ENCODE measurements at places on chromosomes 5 and 9.

GRCh38 chr9:34163434-34163833 is 15.4 kb upstream of the UBAP1 start:
- DNase-seq: peak; percentile 54

DNA sequence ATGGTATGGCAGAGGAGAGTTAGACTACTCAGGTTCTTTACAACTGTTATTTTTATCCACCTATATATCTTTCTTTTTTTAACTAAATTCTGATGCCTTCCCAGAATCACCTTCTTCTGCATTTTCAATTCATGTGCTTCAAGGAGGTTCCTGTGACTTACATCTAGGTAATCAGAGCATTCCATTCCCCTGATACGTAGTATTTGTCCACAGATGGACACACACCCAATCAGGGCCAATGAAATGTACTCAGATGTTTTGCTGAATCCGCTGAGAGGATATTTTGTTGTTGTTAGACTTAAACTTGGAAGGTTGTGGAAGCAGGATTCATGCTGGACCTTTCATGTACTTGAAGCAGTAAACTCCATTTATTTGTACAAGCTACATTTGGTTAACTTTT is 159.4 kb upstream of the FER start:
- no peak for DNase-seq

DNA sequence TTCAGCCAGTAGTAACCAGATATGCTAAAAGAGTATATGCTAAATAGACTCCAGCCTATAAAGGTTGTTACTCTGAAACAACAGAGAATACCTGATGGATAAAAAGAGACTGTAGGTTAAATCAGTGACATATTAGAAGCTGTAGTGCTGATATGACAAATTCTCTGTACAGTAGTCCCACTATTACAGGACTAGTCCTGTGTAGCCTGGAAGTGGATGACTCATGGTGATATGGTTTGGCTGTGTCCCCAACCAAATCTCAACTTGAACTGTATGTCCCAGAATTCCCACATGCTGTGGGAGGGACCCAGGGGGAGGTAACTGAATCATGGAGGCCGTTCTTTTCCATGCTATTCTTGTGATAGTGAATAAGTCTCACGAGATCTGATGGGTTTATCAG is 276.2 kb upstream of the POU5F2 start:
- DNase-seq: no peak

- DNase-seq: no peak
Measured at GRCh38 chr9:130107955-130108354, 54.2 kb downstream of the GPR107 start.

DNA sequence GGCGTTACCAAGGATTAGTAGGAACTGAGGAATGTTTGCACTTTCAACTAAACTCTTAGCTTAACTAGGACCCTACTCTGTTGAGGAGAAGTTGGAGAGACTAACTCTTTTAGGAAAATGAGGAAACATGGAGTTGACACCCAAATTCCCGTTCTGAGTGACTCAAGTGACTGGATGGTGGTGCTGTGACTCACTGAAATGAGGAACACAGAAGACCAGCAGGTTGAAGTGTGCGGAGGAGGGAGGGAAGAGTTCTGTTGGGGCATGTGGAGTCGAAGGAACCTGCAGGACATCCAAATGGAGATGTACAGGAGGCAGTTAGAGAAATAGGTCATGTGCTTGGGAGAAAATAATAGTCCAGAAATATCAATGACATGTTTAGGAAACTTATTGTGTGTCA is 8.2 kb downstream of the HEXB start:
- peak; percentile 68 for DNase-seq

DNA sequence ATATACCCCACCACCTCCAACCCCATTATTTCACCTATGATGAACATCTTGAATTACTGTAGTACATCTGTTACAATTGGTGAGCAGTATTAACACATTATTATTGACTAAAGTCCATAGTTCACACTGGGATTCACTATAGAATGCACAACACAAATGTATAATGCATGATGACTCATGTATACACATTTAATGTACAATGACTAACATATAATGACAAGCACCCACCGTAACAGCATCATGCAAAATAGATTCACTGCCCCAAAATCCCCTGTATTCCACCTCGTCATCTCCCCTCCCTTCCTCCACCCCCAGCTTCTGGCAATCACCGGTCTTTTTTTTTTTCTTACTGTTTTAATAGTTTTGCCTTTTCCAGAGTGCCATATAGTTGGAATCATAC is 47.1 kb upstream of the NEK6 start:
- no peak for DNase-seq

- DNase-seq: no peak
Measured at GRCh38 chr5:167128581-167128980, 1162.9 kb upstream of the WWC1 start.

GRCh38 chr5:125398466-125398865 is 652.0 kb upstream of the ZNF608 start:
- no peak for DNase-seq

DNA sequence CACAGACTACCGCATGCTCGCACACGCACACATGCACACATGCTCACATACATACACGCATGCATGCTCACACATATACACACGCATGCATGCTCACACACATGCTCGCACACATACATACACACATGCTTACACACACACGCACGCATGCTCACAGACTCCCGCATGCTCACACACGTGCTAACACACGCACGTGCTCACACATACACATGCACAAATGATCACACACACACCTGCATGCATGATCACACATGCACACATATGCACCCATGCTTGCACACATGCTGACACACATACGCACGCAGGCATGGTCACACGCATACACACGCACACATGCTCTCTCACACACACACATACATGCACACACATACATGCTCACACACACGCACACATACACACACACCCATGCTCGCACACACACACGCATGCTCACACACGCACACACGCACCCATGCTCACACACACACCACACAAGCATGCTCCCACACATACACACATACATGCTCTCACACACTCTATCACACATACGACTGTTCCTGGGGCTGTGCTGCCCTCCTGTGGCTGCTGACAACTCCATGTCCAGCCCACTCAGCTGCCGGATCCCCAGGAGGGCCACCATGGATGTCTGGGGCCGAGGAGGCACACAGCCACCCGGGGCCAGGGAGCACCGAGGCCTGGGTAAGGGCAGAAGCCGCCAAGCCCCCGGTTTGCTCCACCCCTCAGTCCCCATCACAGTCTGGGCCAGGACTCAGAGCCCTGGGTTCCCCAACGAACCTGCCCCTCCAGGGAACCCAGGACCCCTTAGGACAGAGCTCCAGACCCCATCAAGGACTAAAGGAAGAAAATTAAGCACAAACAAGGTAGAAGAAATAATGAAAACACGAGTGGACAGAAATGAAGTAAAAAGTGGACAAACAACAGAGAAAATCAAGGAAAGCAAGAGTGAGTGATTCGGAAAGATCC is 31.4 kb upstream of the EGFL7 start:
- DNase-seq: peak; percentile 90

GRCh38 chr5:16768184-16768583 is 151.4 kb upstream of the RETREG1 start:
- no peak for DNase-seq

GRCh38 chr5:159533197-159533596 is 202.9 kb upstream of the IL12B start:
- DNase-seq: no peak

DNA sequence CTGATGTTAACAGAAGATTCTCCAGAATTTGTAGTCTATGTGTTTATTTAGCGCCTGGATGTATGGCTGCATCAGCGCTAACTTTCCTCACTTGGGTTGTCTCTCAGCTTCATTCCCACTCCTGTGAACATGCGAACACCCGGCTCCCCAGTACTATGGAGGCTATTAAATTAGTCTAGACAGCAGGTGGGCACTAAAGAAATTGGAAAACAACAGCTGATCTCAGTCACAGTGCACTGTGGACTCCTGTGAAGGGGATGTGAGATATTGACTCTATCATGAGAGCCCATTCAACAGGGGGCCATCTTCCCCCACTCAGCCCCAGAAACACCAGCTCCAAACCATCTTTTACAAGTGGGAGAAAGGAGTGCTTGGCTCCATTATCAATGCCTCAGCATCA is 471.0 kb downstream of the KDM4C start:
- DNase-seq: no peak

- no peak for DNase-seq
Measured at GRCh38 chr5:157650991-157651611, 1.1 kb downstream of the SOX30 start.

Measured in suppressor macrophage (primary cell).